Nucleus accumbens (tissue), 56 donors: ENCODE measurements at places on chromosomes 4 and X.

DNA sequence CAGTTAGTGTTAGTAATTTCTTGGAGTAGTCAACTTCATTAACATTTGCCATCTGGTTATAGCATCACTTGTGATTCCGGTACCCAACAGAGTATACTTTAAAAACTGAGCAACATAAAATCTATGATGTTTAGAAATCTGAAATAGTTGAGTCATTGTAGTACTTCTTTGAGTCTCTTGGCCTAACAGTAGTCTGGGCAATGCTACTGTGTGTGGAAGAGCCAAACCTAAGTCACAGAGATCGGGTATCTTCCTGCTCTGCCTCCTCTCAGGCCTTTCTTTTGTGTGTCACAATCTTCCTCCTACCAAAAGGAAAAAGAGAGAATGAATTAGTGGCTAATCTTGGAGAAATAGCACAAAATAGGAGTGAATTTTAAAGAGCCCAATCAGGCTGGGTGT lies 25.5 kb downstream of the DCUN1D4 start:
- no peak for DNase-seq

GRCh38 chrX:76279007-76279406 lies 106.1 kb downstream of the PBDC1 start:
- DNase-seq, result no peak

GRCh38 chr4:7356667-7357310 lies 77.9 kb downstream of the PSAPL1 start:
- DNase-seq, result no peak

DNA sequence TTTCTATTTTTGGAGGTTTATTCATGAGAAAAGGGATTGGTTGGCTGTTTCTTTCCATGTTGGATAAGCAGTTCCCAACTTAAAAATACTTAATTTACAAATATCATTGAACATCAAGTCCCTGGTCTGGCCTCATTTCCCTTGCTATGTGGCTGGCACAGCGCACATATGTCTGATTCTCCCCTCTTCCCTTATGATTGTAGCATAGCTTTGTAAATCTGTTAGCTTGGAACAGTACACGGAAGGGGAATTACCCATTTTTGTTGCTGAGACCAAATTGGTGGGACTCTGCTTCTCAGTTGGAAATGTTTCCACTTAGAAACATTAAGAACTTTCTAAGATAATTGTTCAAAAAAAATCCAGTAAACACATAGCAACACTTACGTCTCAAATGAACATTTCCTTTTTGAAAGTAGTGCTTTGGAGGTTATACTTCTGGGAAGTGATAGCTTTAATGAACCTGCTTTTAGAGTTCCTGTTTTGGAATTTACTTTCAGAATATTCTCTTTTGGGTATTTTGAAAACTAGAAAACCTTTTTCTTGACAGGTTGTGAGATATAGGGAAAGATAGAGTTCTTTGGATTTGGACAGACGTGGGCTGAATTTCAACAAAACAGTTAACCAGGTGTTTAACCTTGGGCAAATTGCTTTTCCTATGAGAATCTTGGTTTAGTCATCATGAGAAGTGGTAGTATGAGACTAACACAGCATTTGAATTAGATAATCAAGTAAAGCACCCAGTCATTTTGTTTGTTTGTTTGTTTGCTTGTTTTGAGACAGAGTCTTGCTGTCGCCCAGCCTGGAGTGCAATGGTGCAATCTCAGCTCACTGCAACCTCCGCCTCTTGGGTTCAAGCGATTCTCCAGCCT lies 47.3 kb downstream of the STIM2 start:
- no peak for DNase-seq
